ENCODE measurements at places on chromosomes 5 and 9. TPM values are rescaled to one million over a fixed set of nuclear protein-coding genes. Genes with fewer than 3 reads are reported as not detected.

DNA sequence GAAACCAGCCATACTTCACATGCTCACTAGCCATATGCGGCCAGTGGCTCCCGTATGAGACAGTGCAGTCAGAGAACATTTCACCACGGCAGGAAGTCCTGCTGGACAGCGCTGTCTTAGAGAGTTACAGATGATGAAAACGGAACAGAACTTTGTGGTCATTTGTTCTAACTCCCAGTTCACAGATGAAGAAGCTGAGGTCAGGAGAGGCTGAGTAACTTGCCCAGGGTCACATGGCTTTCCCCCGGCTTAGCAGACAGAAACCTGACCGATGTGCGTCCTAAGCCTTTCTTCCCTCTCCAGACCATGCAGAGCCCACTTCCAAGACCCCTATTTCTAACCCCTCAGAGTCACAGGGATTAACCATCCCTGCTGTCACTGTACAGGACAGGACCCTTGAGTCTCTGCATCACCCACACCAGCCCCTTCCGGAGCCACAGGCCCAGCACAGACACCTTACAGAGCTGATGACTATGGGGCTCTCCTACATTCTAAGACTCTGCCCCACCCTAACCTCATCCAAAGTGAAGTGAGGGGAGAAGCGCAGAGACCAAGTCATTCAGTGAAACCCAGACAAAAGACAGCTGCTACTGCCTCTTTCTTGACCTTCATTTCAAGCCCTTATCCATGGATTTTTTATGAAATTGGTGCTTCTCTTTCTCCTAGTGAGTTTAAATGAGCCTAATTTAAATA, 86.9 kb downstream of the PTPN3 start:
- no peak overlapping the region for H3K27ac ChIP-seq
- no peak overlapping the region for H3K4me3 ChIP-seq
- H3K36me3 ChIP-seq, result no peaks in the 10 kb centered on the region
- H3K4me1 ChIP-seq, result peaks cover 6% of the 10 kb centered on the region
- H3K27me3 ChIP-seq, result no peaks in the 10 kb centered on the region

DNA sequence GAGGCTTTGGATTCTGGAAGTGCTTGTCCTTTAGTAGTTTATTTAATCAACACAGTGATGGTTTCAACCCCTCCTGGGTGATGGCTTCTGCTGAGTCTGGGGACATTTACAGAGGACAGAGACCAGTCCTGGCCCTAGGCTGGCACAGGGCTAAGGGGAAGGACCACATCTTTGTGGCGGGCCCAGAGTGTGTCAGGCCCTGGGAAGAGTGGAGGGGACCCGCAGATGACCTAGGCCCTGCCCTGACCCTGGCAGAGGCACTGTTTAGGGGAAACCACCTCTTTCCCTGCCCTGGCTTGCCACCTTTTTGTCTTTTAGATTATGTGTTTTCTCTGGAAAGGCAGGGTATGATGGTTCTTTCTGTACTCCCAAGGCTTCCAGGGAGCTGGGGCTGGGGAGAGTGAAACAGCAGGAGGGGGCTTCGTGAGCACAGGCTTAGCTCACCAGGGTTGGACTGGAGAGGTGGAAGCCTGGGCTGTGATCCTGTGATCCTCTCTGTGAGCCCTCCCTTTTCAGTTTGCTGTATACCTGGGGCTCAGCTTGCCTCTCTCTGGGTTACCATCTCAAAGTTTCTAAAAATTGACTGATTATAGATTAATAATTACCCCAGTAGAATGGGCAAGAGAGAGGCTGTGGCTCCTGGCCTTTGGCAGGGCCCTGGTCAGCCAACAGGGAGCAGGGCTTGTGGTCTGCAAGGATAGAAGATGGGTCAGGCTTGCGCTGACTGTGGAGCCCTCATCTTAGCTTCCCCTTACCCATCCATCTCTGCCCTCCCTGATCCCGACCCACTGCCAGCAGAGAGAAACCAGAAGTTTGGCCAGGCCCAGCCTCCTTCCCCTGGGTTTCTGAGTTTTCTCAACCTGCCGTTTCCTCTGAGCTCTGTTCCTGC, 1.7 kb upstream of the SYNPO start:
- H3K36me3 ChIP-seq, result no peaks in the 10 kb centered on the region
- peak overlapping the region; percentile 11 for H3K27ac ChIP-seq
- no peaks in the 10 kb centered on the region for H3K27me3 ChIP-seq
- H3K4me3 ChIP-seq, result no peak overlapping the region

DNA sequence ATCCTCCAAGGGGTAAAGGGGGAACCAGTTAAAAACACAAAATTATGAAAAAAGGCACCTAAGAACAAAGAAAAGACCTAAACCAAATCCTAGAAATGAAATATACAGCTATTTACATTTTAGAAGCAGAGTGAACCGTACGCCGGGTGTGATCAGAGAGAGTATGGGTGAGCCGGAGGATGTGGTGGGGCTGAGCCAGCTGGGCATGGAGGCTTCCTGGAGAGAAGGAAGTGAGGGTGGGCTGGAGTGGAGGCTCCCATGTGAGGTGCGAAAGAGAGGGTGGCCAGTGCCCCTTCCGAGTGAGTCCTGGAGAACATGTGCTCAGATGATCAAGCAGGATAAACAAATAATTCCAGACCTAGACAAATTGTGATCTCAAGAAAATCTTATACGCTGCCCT, 111.6 kb downstream of the CACNA1B start:
- H3K27ac ChIP-seq, result no peak overlapping the region
- H3K27me3 ChIP-seq, result no peaks in the 10 kb centered on the region
- no peaks in the 10 kb centered on the region for H3K4me1 ChIP-seq
- H3K36me3 ChIP-seq, result no peaks in the 10 kb centered on the region

DNA sequence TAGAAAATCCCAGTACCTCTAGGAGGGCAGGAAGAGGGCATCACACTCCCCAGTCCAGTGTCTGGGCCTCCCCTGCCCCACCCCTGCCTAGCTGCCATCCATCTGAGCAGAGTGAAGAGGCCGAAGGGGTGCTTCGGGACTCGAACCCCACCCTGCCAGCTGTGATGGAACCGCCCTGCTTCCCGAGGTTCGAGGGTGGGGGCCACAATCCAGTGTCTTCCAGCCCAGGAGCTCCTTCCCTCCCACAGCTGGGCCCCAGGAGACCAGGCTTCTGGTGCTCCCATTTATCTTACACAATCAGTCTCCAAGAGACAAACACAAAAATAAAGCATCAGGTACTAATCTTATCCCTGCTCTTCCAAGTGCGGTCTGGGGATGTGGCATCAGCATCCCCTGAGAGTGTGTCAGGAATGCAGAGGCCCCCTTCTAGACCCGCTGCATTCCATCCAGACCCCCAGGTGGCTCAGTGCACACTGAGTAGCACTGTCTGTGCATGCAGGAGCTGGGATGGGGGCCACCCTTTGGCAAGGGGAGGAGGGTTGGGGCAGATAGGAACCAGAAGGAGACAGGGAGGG, 122.8 kb upstream of the TBC1D2 start:
- H3K4me1 ChIP-seq, result no peaks in the 10 kb centered on the region
- no peaks in the 10 kb centered on the region for H3K27me3 ChIP-seq
- no peak for DNase-seq
- no peaks in the 10 kb centered on the region for H3K36me3 ChIP-seq

DNA sequence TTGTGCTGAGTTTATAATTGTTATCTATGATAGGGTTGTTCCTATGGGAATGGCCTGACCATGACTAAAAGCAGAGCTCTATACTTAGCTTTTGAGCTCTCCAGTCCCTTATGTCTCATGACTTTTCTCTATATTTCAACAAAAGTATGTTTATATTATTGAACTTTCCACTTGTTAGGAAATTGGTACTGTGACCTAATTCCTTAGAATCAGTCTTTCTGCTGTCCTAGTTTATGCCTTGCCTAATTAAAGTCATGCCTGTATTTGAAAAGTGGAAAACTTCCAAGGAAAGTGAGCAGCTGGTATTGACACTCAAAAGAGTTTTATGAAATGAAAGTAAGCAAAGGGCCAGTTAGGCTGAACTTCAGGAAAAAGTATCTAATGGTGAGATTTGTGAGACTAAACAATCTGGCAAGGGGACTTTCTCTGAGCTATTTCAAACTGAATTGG, 68.6 kb downstream of the XRCC4 start:
- no peak for DNase-seq
- no peaks in the 10 kb centered on the region for H3K36me3 ChIP-seq
- no peaks in the 10 kb centered on the region for H3K4me1 ChIP-seq
- H3K4me3 ChIP-seq, result no peak overlapping the region

Gene WDR31
- total RNA-seq, result 3.2 TPM

Gene FRMD3
- total RNA-seq, result 1.8 TPM

Gene TAF1L
- total RNA-seq, result not detected

Gene PCDHGA4
- total RNA-seq, result 2.3 TPM

Gene SUSD1
- total RNA-seq, result 7.9 TPM

- H3K27ac ChIP-seq, result no peak overlapping the region
- peak overlapping the region; percentile 44 for H3K4me3 ChIP-seq
- no peaks in the 10 kb centered on the region for H3K4me1 ChIP-seq
- peaks cover 29% of the 10 kb centered on the region for H3K27me3 ChIP-seq
- no peaks in the 10 kb centered on the region for H3K36me3 ChIP-seq
- peak; percentile 71 for DNase-seq
Observed at GRCh38 chr5:343461-344401, 22.2 kb downstream of the AHRR start.

- no peak for DNase-seq
- H3K36me3 ChIP-seq, result no peaks in the 10 kb centered on the region
- H3K4me1 ChIP-seq, result no peaks in the 10 kb centered on the region
- no peak overlapping the region for H3K4me3 ChIP-seq
Observed at GRCh38 chr9:24451346-24451745, 94.4 kb downstream of the IZUMO3 start.

DNA sequence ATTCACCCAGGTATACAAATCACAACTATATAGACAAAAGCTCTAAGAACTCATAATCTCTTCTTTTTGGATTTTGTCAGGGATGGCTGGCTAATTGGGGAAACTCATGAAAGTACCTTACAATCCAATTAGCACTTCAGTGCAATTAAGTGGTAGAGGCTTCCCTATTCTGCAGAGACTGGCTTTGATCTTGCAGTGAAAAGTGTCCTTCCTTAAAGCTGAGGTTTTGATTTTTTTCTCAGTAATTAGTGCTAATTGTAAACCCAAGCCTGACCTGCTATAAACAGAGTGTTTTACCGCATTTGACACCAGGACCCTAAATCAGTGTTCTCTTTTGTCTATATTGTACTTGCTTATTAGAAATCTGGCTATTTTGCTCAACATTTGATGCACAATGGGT, 294.0 kb upstream of the EFNA5 start:
- no peaks in the 10 kb centered on the region for H3K27me3 ChIP-seq
- peak overlapping the region; percentile 48 for H3K27ac ChIP-seq
- no peaks in the 10 kb centered on the region for H3K36me3 ChIP-seq
- no peak overlapping the region for H3K4me3 ChIP-seq
- DNase-seq, result peak; percentile 68

Gene OTULINL
- total RNA-seq, result 4.9 TPM

- no peaks in the 10 kb centered on the region for H3K36me3 ChIP-seq
- DNase-seq, result no peak
- peak overlapping the region; percentile 40 for H3K4me3 ChIP-seq
- peak overlapping the region; percentile 71 for H3K27ac ChIP-seq
Observed at GRCh38 chr9:36488389-36488756, 84.3 kb upstream of the MELK start.

Gene LCN2
- not detected for total RNA-seq

Gene FGF1
- total RNA-seq, result not detected

GRCh38 chr9:78320875-78321496, 24.1 kb downstream of the PSAT1 start:
- no peak overlapping the region for H3K4me3 ChIP-seq
- no peak overlapping the region for H3K27ac ChIP-seq
- no peak for DNase-seq
- H3K27me3 ChIP-seq, result no peaks in the 10 kb centered on the region
- no peaks in the 10 kb centered on the region for H3K4me1 ChIP-seq

DNA sequence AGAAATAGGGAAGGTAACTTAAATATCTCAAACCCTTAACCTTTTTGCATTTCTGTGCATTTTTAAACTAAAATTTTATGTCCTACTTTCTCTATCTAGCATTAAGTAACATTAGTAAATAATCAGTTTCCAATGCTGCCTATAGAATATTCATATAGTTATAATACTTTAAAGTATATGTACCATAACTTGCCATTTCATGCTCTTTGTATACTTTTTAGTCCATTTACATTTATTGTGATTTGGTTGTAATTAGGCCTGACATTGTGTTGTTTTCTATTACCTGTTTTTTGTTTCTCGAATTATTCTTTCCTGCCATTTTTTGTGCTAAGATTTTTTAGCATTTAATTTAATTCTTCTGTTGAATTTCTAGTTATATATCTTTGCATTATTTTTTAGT, 13.7 kb downstream of the SLC12A2 start:
- no peak overlapping the region for H3K27ac ChIP-seq
- DNase-seq, result no peak
- H3K36me3 ChIP-seq, result peaks cover 13% of the 10 kb centered on the region
- no peaks in the 10 kb centered on the region for H3K4me1 ChIP-seq
- H3K4me3 ChIP-seq, result no peak overlapping the region

Gene KIAA1958
- 29.8 TPM for total RNA-seq

GRCh38 chr9:111900858-111901612, 4.4 kb downstream of the UGCG start:
- no peak for DNase-seq
- H3K4me3 ChIP-seq, result no peak overlapping the region
- no peaks in the 10 kb centered on the region for H3K27me3 ChIP-seq
- no peak overlapping the region for H3K27ac ChIP-seq

DNA sequence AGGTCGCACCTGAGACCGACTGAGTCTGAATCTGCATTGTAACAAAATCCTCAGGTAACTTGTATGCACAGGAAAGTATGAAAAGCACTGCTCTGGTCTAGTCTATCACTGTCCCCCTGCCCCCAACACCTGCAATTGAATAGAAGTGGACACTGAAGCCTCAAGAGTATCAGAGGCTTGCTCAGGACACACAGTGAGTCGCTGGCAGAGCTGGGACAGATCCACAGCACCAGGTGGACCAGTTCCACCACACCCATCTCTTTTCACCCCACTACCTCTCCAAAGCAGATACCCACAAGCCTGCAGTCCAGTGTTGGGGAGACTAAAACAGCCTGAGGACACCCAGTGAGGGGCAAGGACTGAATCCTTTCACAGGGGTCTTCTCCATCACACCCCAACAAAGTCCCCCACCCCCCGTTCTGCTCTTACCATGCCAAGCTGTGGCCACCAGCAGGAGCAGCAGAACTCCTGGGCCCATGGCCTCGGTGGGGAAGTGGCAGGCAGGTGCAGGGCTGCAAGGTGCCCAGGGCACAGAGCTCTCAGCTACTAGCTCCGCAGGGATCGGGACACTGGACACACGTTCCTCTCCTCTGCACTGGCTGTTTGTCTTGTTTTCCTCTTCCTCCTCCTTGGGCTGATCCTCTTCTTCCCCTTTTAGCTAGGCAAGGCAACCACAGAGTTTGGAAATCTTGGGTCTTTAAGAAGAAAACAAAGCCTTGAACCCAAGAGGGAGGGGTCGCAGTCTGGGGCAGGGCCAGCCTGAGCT, at the start of gene CSF1R:
TSS of gene CSF1R (minus strand) at position 605 of the 766 bp plus-strand sequence. CDS start at position 478, 127 bp downstream.
- no peak within 1 kb of the TSS for H3K4me3 ChIP-seq
- no peaks in the 10 kb centered on the region for H3K27me3 ChIP-seq
- no peak within 1 kb of the TSS for H3K27ac ChIP-seq
- no peak for DNase-seq
- H3K36me3 ChIP-seq, result no peaks in the 10 kb centered on the region

Gene PCDH12
- total RNA-seq, result not detected

Gene RGMB
- 33.8 TPM for total RNA-seq

Measured in neural progenitor cell (in vitro differentiated cells).